ENCODE measurements at places on chromosomes 7 and 10.

DNA sequence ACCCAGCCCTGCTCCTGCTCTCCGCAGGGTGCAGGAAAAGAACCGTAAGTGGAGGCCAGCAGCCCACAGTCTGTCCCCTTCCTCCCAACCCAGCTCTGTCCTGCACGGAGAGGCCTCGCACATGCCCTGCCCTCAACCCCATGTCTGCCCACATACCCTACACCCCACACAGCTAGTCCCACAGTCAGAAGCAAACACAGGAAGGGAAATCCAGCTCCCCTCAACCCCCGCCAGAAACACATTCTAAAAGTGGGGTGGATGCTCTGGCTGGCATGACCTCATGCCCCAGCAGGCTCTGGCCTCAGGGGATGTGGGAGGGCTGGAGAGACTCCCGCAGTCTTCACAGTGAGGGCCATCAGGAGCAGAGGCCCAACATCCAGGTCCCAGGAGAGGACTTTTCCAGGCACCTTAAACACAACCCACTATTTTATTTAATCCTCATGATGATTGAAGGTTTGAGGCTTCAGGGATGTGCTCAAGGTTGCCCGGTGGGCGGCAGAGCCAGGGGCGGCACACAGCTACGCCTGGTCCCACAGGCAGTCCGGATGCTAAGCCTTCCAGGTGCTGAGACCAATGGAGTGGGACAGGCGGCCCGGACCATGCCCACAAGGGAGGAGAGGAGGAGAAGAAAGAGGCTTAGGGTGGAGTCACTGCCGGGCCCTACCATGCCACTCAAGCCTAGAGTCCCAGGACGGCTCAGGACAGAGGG lies 29.9 kb downstream of the CALML5 start:
- no peak for DNase-seq

DNA sequence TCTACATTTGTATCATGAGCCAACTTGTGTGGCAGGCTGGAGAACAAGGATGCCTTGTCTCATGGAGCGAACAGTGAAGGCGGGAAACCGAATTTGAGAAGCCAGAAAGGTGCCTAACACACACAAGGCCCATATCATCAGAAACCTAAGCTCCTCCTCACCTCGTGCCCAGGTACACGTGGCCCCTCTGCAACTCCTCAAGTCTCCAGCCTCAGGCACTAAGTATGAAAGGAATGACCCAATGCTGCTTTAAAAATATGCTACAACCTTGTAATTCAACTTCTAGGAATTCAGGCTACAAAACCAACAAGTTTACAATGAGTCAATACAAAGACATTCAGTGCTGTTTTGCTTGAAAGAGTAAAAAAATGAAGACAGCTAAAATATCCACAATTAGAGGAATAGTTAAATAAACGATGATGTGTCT lies 95.7 kb downstream of the CDK6 start:
- no peak for DNase-seq

- no peak for DNase-seq
These were observed 37.1 kb downstream of the COL1A2 start for GRCh38 chr7:94431619-94432280.

- DNase-seq: no peak
These were observed 121.3 kb downstream of the SEMA3A start for GRCh38 chr7:84073186-84073875.

GRCh38 chr10:14737808-14738545 lies 36.7 kb downstream of the FAM107B start:
- DNase-seq: no peak

DNA sequence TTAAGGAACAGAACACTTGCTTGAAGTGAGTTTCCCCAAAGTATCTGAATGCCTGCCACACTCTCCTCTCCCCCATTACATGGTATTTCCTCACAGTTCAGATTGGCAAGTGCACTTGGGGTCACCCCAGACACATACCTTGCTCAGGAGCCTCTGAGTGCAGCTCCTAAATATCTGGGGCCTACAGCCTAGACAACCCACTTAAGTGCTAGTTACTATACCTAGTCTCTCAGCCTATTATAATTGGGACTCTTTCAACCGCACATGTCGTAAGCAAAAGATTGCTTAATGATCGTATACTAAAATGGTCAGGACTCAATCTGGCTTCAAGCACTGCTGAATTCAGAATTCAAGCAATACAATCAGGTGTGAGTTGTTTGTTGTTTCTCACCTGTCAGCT lies 19.9 kb downstream of the TMEM176B start:
- DNase-seq: no peak

DNA sequence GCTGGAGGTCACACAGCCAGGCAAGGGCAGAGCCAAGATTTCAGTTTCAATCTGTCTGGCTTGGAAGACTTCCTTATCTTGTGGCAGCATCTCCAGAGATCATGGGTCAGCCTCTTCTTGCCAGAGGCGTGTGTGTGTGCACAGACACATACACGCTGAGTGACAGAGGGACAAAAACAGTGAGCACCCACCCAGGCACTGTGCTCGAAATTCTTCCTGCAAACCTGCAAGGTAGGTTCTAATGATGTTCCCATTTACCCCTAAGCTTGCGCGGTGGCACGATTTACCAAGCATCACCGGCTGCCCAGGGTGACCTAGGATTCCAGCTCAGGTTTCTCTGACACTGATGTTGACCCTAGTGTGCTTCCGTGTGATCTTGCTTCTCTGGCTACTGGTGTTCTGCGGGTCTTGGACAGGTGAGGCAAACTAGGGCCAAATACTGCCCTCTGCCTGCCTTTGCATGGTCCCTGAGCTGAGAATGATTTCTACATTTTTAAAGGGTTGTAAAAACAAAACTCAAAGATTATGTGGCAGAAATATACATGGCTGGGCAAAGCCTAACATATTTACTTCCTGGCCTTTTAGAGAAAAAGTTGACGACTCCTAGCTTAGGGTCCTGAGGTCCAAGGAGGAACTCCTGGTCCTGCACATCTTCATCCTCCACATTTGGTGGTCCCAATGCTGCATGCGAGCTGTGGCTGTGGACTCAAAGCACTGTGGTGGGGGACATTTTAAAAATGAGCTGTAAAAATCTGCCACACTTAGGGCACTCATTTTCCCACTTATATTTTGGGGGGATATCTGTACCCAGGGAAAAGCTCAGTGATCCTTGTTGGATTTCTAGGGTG lies 268.5 kb downstream of the RPS24 start:
- no peak for DNase-seq

DNA sequence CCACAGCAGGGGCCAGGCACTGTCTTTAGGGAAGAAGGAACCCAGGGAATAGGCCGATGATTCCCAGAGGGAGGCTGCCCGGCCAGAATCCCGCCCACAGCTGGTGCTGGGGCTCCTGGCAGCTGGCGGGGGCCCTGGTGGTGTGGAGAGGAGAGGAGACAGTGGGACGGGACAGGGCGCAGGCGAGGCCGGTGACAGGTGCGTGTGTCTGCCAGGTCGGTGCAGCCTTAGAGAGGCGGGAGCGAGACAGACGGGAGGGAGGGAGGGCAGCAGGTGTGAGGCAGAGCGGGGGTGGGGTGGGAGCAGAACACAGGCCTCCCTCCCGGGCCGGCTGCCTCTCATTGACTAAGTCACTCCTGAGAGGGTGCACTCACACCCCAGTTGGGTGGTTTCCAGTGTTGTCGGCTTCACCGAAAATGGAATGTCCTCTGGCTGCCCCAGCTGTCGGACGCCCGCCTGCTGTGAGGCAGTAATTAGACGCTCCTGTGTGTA lies 55.2 kb downstream of the ELFN1 start:
- no peak for DNase-seq

- DNase-seq: no peak
These were observed 39.7 kb downstream of the CACNB2 start for GRCh38 chr10:18179891-18180290.

- DNase-seq: no peak
These were observed 85.2 kb upstream of the GLCCI1 start for GRCh38 chr7:7883394-7883793.

GRCh38 chr7:101560856-101561255 lies 68.2 kb downstream of the MYL10 start:
- no peak for DNase-seq

DNA sequence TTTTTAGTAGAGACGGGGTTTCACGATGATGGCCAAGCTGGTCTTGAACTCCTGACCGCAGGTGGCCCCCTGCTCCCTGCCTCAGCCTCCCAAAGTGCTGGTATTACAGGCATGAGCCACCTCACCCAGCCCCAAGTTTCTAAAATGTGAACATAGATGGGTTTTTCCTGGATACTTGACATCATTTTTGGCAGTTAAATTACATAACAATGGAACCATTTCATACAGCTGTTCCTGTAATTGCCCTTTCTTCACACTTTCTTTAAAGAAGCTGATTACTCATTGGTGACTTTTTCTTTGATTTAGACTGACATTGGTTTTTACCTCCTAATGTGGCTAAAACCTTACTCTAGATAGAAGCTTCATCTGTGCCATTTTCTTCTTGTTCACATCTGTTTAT lies 5.9 kb downstream of the ZKSCAN1 start:
- DNase-seq: no peak

DNA sequence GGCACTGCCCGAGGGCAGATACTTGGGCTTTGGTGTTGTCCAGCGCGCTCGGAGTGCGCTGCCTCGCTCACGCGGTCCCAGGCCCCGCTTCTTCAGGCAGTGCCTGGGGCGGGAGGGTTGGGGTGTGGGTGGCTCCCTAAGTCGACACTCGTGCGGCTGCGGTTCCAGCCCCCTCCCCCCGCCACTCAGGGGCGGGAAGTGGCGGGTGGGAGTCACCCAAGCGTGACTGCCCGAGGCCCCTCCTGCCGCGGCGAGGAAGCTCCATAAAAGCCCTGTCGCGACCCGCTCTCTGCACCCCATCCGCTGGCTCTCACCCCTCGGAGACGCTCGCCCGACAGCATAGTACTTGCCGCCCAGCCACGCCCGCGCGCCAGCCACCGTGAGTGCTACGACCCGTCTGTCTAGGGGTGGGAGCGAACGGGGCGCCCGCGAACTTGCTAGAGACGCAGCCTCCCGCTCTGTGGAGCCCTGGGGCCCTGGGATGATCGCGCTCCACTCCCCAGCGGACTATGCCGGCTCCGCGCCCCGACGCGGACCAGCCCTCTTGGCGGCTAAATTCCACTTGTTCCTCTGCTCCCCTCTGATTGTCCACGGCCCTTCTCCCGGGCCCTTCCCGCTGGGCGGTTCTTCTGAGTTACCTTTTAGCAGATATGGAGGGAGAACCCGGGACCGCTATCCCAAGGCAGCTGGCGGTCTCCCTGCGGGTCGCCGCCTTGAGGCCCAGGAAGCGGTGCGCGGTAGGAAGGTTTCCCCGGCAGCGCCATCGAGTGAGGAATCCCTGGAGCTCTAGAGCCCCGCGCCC lies at the start of gene NPY:
Gene NPY (plus strand): TSS at position 294 of the 802 bp plus-strand sequence. CDS start 1,051 bp downstream, outside the sequence.
- no peak for DNase-seq

GRCh38 chr10:7444551-7445121 lies 33.8 kb upstream of the SFMBT2 start:
- no peak for DNase-seq

DNA sequence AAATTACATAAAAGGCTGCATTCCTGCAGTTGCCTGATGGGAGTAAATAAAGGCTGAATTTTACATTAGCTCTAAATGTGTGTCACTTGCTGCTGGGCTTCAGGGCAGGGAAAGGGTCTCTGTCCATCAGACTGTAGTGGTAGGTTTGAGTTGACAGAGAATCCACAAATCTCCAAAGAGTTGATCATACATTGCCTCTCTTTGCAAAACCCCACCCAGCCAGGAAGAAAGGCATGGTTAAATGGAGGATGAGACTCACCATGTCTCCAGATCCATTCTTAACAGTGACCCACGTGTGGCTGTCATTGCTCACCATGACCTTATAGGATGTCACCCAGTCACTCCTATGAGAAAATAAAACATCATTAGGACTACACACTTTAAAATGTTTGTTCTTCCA lies 92.8 kb downstream of the CPXM2 start:
- no peak for DNase-seq

- no peak for DNase-seq
These were observed 886.4 kb upstream of the LRRN3 start for GRCh38 chr7:110204527-110204926.

GRCh38 chr7:156147756-156148504 lies 335.7 kb upstream of the SHH start:
- DNase-seq: no peak

DNA sequence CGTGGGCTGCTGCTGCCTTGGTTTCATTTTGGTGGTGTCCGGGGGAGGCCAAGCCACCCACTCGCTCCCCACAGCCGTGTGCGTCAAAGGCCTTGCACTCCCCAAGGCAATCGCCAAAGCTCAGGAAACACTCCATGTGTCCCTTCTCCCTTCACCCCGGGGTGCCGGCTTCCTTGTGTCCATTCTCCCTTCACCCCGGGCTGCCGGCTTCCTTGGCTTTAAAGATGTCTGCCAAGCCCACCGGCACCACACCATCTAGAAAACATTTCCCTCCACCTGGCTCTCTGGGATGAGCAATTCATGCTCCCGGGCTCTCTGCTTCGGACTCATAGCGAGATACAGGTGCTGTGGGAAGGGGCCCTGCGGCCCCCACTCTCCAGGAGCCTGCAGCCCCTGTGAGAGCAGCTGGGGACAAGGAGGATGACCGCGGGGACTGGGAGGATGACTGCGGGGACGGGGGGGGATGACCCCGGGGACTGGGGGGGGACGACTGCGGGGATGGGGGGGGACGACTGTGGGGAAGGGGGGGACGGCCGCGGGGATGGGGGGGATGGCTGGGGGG lies 322.1 kb downstream of the DNAJB6 start:
- no peak for DNase-seq

DNA sequence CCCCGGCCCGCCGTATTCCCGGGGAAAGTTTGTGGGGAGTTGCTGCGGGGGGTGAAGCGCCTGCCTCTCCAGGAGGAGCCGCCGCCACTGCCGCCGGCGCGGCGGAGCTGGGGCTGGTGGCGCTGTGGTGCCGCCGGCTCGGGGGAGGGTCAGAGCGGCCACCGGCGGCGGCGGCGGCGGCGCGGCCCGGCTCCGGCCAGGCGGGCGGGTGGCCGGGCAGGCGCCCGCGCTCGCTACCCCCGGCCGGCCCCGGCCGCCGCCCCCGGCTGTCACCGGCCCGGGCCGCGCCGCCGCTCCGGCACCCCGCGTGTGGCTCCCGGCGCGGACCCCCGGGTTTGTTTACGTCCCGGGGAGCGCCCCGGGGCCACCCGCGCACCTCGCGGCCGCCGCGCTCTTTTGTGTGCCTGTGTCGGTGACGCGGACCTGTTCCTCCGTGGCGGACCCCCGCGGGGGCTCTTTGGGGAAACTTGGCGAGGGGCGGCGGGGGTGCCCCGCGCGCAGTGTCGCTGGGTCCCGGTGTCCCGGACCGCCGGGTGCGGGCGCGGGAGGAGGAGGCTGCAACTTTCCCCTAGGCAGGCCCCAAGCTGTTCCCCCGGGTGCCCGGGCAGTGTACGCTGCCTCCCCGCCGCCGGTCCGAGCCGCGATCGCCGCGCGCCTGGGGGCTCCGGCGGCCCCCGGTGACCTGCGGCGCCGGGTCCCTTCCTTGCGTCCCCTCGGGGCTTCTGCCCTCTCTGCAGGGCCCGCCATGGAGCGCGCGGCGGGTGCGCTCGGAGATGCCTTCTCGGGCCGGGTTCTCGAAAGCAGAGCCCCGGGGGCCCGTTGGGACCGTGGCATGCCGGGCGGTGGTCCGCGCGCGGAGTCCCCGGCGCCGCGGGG lies 593 bp upstream of the CUX1 start:
- DNase-seq: no peak

All from T1000 (cell line).